ENCODE measurements at places on chromosomes 6 and 20.
A peak's percentile ranks its signal among the peaks of the same experiment; 100 is the strongest.

GRCh38 chr6:51792273-51793030 is 295.0 kb downstream of the PKHD1 start:
- no peak for DNase-seq

- DNase-seq = no peak
Measured at GRCh38 chr6:109738255-109738654, 47.2 kb downstream of the FIG4 start.

GRCh38 chr20:34452281-34452982 is 63.8 kb upstream of the DYNLRB1 start:
- DNase-seq = no peak

DNA sequence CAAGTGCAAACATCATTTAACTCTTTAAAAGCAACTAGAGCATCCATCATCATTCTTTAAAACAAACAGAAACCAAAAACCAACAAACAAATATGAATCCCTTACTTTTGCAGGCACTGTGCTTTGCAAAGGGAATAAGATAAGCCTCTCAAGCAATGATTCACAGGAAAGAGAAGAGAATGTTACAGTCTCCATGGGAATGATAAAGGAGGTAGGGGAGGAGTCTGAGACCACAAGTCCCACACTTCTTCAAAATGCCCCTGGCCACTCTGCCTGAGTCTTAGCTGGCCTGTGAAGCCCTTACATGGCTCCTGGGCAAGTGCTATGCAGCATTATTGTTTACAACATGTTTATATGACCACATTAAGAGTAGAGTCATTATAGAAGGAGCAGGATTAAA is 257.7 kb upstream of the MARCKS start:
- no peak for DNase-seq

DNA sequence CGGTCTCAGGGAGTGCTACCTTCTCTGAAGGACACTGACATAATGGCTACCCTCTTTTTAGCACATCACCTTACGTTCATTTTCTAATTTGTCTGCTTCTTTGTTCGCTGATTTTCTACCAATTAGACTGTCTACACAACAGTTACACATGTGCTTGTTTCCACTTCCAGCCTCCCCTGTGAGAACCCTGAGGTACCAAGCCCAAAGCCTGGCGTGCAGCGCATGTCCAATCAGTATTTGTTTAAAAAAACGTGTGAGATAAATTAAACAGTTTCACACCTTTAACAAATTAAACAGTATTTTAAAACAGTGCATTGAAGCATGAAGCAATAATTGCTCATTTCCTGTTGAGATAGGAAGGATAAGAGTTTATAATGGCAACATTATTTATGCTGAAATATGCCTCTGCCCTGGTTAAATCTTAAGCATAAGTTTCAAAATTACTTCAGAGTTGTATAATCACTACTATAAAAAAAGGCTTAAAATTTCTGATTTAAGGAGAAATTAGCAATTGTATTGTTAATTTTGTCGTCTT is 88.9 kb downstream of the MAP3K5 start:
- peak; percentile 3 for DNase-seq

DNA sequence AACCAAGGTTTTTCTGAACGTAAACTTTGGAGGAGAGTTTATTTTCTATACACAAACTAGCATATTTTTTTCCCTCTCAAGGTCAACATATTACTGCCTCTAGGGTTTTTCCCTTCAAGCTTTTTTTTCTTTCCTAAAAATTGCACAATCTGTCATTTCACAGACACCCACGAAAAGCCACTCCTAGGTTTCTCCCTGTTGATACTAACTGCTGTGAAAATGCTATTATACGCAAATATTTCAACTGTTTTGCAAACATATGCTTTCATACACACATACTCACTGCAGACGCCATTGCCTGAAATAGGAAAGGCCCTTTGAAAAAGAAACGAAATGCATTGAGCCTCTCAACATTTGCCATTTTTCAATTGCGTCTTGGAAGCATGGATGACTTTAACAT is 333.0 kb downstream of the CD83 start:
- DNase-seq = no peak

DNA sequence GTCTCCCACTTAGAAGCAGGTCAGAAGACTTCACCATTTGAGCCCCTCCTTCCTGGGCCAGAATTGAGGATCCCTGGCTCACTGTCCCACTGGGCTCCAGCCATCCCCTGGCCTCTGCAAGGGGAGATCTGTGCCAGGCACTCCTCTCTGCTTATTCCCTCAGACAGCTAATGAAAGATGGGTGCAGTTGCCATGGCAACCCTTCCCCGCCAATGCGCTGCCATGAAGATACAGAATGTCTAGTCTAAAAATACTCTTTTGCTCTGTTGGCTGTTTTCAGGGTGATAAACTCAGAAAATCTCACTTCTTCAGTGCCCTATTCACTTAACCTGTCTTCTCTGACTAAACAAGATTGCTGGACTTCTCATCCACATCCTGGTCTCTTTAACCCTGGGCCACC is 13.6 kb upstream of the TTLL2 start:
- DNase-seq = no peak

- DNase-seq = no peak
Measured at GRCh38 chr6:37910998-37911397, 91.5 kb downstream of the ZFAND3 start.

- no peak for DNase-seq
Measured at GRCh38 chr6:25774120-25774715, 19.7 kb downstream of the SLC17A4 start.

GRCh38 chr6:80508885-80509630 is 402.6 kb downstream of the BCKDHB start:
- no peak for DNase-seq

DNA sequence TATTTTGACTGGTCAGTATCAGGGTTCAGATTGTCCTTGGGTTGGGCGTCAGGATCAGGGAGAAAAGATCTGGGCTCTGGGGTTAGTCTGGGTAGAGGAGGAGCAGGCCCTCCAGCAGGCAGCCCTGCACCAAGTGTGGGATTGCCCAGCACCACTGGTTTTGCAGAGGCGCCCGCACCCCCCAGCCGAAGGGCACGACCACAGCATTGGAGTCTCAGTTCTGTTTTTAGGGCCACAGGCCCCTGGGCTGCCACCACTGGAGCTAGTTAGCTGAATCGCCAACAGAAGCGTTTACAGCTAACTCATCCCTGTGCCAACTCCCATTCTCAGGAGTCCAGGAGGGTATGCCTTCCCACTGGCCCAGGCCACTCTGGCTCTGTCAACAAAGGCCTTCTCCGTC is 84.2 kb downstream of the TCP11 start:
- no peak for DNase-seq

DNA sequence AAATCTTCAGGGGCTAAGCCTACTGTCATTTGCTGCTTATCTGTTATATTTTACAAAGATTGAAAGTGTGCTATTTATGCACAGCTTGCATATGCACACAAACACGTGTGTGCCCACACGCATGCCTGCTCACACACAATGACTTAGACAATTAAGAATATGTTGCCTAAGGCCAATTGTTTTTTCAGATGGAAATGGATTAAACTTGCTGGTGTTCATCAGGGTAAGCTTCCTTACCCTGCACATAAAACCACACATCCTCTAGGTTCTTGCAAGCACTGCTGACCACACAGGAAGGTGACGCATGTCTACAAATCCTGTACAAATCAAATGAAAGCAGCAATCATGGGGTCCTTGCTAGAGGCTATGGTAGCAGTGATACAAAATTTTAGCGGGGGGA is 58.4 kb downstream of the GJA10 start:
- DNase-seq = peak; percentile 42

- DNase-seq = peak; percentile 22
Measured at GRCh38 chr6:161748535-161749416, 474.9 kb upstream of the AGPAT4 start.

GRCh38 chr20:55354720-55355119 is 650.6 kb downstream of the CBLN4 start:
- no peak for DNase-seq

DNA sequence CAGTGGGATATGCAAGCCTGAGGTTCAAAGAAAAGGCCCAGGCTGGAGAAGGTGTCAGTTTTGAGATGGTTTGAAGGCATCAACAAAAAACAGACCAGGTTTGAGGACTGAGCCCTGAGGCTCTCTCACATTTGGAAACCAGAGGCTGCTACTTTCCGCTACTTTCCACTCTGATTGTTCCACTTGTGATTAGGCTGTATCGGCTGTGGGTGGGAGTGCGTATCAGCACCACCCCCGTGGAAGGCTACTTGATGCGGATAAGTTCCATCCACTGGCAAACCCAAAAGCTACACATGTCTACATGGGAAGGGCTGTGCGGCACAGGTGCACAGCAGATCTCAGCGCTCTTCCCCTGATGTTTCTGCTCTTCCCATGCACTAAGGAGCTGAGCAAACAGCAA is 198.7 kb downstream of the GMPR start:
- no peak for DNase-seq

DNA sequence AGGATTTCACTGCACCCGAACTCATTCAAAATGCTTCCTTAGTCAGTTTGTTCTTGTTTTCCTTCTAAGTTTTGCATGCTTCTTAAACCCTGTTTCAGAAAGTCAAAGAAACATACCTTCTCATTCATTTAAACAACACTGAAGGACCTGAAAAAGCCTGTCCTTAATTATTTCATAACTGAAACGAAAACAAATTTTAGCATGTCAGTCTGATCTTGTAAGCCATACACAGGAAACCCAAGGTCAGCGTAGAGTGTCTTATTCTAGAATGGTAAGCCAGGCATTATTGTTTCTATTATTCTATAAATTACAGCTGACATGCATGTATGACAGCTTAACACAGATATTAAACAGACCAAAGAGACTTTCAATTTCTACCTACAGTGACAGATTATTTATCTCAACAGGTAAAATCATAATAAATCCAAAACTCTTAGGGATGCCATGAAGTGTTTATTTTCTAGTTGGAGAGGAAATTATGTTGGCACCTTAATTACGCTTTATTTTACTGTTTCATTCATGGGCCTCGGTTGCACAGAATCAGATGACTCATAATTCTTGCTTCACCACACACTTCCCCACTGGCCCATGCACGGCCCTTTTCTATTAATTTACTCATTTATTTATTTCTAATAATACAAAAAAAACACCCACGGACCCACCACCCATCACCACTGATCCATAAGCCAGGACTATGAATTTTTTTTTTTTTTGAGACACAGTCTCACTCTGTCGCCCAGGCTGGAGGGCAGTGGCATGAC is 39.3 kb upstream of the DUSP22 start:
- no peak for DNase-seq

DNA sequence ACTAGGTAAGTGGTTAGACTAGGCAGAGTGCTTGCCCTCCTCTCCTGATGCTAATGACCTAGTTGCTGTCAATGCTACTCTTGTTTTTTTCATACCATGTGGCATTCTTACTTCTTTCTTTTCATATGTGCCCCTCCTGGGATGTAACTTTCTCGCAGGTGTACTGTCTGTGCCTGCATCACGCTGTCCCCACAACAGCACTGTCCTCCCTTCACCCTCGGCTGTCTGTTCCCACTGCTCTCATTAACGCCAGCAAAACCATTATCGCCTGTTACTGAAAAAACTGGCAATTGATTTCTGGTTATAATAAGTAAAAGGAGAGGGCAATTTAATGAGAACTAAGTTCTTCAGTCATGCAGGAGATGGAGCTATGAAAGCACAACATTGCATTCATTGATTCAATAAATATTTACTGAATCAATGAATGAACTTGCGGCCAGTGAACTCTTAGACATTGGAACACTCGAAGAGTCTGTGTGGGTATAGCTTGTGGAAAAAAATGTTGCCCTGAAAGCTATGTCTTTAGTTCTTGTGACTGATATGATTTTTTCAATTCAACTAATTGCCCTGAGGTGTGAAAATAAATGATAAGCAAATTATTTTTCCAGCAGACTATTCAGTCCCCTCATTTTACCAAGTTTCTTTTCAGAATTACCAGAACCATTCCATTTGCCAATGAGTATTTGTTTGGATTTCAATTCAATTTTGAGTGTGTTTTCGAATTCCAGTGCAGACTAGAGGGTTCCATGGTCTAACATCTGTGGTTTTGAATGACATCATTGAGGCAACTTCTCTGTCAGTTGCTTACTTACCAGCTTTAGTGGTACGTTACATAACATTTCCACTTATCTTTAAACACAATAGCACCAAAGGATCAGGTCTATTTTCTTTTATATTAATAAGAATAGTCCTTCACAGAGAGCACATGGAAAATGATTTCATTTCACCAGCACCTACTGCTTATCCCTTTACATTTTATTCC is 2.1 kb downstream of the SLC17A4 start:
- DNase-seq = no peak

Measured in kidney capillary endothelial cell (primary cell).